Cardiac muscle cell (in vitro differentiated cells and primary cell): ENCODE measurements at places on chromosomes 13 and 19.

GRCh38 chr19:48569814-48570213, 17.8 kb downstream of the SULT2B1 start:
- peak; percentile 24 for DNase-seq

GRCh38 chr19:35330475-35330874, 1.5 kb downstream of the CD22 start:
- no peak for DNase-seq

- no peak for DNase-seq
These were observed 6.4 kb upstream of the ERICH6B start for GRCh38 chr13:45621950-45622349.

GRCh38 chr19:5880196-5880595, 9.9 kb upstream of the FUT5 start:
- no peak for DNase-seq

- peak; percentile 50 for DNase-seq
These were observed 8.6 kb downstream of the BRCA2 start for GRCh38 chr13:32323912-32324311.

DNA sequence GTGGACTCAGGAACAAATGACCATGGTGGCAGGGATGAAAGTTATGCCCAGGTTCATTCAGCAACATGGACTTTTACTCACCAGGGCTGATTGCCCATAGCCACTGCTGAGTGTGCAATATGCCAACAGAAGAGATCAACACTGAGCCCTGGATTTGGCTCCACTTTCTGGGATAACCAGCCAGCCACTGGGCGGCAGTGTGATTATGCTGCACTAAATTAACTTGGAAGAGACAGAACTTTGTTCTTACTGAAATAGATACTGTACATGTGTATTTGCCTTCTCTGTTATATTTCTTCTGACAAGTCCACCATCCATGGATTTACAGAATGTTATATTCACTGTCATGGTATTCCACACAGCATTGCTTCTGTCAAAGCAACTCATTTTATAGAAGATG, 257.4 kb downstream of the TDRD3 start:
- DNase-seq, result peak; percentile 62

GRCh38 chr19:38878575-38879399, 712 bp upstream of the RINL start:
- no peak for DNase-seq

GRCh38 chr19:7661744-7662538, 6.9 kb upstream of the RETN start:
- no peak for DNase-seq

DNA sequence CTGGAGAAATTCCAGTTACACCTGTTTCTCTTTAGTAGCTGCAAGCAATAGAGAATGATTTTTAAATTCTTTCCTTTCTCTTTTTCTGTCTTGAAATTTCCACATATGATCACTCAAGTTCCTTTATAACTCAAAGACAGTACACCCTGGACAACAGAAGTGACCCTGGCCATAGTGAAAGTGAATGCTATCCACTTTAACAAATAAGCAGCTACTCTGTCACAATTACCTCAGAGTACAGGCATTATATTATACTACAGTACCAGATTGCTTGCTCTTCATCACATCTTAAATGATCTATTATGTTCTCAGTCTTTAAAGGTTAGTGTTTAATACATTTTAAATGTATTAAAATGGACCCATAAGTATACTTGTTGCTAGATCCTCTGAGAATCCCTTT, 136.2 kb downstream of the KLF12 start:
- no peak for DNase-seq
